Occipital lobe (tissue), 3 donors: ENCODE measurements at places on chromosomes 3 and 15. TPM values are rescaled to one million over a fixed set of nuclear protein-coding genes. Genes with fewer than 3 reads are reported as not detected.

DNA sequence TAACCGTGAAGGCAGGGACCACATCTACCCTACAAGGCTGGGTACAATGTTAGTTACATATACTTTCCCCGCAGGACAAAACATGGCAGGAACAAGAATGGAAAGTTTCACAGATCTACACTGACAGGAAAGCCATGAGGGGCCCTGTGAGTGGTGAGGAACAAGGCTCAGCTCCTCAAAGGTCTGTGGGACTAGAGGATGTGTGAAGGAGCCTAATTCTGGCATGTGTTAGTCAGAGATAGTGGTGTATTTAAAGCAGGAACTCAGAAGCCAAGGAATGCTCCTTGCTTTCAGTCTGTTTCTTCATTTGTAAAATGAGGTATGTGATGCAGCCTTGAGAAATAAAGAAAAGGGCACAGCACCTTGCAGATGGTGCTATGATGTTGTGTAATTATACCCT is 25.1 kb downstream of the ETV5 start:
- DNase-seq, result no peak

Gene TMEM40
- total RNA-seq, result not detected

GRCh38 chr15:72491768-72492167 is 17.6 kb downstream of the ARIH1 start:
- DNase-seq, result no peak

DNA sequence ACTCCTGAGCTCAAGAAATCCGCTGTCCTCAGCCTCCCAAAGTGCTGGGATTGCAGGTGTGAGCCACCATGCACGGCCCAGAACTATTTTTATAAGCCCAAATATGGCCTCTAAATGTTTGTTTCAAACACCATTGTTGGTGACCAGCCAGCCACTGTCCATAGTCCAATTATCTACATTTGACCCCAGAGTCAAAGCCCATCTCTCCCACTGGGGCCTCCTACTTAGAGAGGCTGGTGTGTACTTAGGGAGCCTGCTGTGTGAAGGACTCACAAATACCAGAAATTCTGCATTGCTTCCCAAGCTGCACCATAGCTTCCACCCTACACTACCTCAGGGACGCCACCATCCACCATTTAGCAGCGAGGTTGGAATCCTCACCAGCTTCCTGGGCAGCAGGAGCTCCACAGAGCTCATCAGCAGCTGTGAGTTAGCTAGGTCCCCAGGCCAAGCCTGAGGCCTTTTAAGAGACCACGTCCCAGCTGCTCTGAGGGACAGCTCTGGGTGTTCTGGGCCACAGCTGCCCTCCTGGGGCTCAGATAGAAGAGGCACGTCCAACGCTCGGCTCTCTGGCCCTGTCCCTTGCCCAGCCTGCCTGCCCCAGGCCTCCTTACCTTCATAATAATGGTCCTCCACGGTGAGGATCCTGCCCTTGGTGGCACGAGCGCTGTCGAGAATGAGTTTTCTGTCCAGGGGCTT is 29.5 kb downstream of the TKT start:
- no peak for DNase-seq

Gene GRAMD2A
- 0.47 TPM for total RNA-seq

DNA sequence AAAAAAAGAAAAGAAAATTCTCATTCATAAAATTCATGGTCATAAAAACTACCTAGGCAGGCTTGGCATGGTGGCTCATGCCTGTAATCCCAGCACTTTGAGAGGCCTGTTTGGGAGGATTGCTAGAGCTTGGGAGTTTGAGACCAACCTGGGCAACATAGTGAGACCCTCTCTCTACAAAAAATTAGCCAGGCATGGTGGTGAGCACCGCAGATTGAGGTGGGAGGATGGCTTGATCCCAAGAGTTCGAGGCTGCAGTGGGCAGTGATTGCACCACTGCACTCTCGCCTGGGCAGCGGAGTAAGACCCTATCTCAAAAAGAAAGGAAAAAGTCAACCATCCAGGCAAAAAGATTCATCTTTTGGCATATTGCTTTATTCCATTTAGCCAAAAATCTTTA is 58.5 kb downstream of the MEIS2 start:
- no peak for DNase-seq

Gene ZPLD1
- not detected for total RNA-seq

DNA sequence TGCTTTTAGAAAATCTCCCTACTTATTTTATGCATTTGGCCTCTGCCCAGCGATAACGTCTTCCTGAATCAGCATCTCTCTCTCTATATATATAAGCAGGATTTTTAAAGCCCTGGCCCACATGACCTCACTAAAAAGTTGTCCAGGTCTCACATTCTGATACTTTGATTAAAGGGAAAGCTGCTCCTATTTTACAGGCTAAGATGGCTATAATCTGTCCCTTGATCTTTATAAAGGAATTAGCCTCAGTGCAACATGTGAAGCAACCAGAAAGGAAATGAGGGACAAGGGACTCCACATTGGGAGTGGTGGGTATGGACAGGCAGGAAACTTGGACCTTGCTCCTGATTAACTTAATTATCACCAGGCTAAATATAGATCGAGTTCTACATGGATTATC is 25.6 kb upstream of the MUC13 start:
- no peak for DNase-seq

- DNase-seq, result no peak
These were observed 235.9 kb downstream of the GAP43 start for GRCh38 chr3:115859002-115859807.

Gene TM4SF18
- total RNA-seq, result 5.6 TPM

GRCh38 chr15:69783211-69783610 is 314.5 kb downstream of the TLE3 start:
- no peak for DNase-seq

DNA sequence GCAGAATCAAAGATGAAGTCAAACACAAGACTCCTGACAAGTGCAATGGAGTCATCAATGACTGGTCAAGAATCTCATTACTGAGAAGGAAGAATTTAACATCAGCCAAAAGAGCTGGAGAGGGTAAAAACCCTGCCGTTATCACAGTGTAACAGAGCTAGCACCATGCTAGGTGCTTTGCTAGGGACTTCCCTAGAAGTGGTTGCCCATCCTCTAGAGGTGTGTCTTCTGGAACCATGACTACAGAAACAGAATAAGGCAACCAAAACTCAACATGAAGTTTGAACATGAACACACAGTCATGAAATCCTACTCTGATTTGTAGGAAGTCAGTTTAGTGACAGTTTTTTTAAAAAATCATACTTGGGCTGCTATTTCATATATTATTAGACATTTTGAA is 9.5 kb downstream of the ACAD11 start:
- no peak for DNase-seq

Gene ARGFX
- total RNA-seq, result not detected

Gene CACNA2D3
- 11.2 TPM for total RNA-seq

Gene CD96
- total RNA-seq, result not detected

GRCh38 chr15:36831125-36831903 is 251.9 kb downstream of the CDIN1 start:
- DNase-seq, result no peak
